ENCODE measurements at places on chromosomes 6 and 20.

GRCh38 chr6:30136570-30137286 is 788 bp downstream of the TRIM40 start:
- DNase-seq: no peak

DNA sequence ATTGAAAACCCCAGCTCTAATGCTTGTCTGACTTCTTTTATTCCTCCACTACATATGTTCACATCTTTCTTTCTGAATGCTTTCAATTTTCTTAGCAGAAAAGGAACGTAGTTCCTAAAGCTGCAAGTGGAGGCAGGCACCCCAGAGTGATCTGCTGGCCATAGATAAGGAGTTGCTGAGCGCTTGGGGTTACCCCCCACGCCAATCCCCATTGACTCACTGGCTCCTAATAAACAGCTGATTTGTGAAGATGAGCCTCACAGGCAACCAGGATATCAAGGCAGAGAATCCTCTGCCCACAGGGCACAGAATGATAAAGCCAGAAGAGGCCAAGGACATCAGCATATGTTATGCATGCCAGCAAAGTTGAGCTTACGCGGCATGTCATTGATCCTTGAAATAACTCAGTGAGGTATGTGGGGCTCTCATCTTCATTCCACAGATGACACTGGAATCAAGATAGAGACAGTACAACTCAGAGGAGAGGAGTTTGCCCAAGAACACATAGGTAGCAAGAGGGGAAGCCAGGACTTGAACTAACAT is 129.1 kb upstream of the PTPRT start:
- no peak for DNase-seq

GRCh38 chr20:23272176-23273029 is 78.2 kb upstream of the NXT1 start:
- DNase-seq: no peak

DNA sequence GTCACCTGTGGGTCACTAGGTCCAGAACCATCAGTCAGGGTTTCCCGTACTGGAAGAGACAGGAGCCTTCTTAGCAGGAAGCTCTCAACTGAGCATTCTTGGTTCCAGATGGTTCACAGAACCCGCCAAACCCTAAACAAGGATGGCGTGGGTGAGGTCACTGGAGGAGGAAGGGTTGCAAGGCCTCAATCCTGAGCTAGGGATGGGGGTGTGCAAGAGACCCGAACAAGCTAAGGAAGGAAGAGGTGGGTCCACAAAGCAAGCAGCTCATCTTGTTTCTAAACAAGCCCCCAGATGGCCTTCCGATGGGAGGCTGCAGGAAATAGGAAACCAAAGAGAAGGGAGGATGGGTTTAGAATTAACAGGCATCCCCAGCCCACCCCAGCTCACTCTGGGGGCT is 92.7 kb downstream of the PREX1 start:
- DNase-seq: no peak

GRCh38 chr6:33432546-33432945 is 12.7 kb downstream of the SYNGAP1 start:
- DNase-seq: peak; percentile 21

GRCh38 chr20:50299325-50299629 is 108.6 kb downstream of the CEBPB start:
- DNase-seq: no peak

GRCh38 chr20:20070871-20071726 is 18.8 kb downstream of the CFAP61 start:
- no peak for DNase-seq

DNA sequence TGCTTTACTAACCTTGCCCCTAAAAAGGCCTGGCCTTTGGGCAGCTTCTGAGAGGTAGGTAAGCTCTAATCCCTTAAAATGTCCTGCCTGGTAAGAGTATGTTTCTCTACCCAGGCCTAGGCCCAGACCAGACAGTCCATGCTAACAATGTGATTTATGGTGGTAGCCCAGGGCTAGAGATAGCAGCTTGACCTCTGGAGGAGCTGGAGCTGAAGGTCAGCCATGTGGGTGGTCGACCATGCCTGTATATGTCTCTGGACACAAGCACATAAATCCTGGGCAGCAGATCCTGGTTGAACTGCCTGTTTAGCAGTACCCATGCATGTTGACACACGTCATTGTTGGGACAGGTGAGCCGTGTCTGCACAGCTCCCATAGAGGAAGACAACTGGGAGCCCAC is 62.1 kb upstream of the PHACTR1 start:
- no peak for DNase-seq

DNA sequence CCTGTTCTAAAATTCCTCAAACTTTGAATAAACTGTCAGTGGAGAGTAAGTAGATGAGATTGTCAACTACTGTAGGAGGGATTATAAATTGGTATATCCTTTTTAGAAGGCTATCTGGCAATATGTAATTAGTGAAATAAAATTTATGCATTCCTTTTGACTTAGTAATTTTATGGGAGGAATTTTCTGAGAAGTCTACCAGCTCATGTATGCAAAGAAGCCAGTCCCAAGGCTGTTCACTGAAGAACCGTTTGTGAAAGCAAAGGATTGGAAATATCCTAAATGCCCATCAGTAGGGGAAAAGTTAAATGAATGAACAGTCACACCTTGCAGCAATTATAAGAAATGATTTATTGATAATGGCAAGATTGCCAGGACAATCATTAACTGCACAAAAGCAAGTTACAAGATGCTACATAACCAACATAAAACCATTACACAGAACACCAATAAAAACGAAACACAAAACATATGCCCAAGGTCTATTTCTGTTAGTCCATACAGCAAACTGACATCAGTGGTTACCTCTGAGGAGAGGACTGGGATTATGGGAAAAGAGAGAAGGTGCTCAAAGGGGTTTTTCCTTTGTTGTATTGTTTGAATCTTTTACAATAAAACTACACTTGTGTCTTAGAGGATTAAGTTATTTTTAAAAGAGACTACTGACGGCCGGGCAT is 4.6 kb upstream of the DSTN start:
- no peak for DNase-seq

GRCh38 chr20:62967149-62967501 is 14.6 kb downstream of the SLC17A9 start:
- DNase-seq: no peak

GRCh38 chr6:37838219-37838921 is 18.8 kb downstream of the ZFAND3 start:
- no peak for DNase-seq

GRCh38 chr20:37528446-37529213 is 954 bp upstream of the BLCAP start:
- DNase-seq: no peak

GRCh38 chr20:16714751-16715150 is 15.1 kb upstream of the SNRPB2 start:
- DNase-seq: no peak

All from heart left ventricle (tissue), 16 donors.